ENCODE measurements at places on chromosomes 7 and 10.

DNA sequence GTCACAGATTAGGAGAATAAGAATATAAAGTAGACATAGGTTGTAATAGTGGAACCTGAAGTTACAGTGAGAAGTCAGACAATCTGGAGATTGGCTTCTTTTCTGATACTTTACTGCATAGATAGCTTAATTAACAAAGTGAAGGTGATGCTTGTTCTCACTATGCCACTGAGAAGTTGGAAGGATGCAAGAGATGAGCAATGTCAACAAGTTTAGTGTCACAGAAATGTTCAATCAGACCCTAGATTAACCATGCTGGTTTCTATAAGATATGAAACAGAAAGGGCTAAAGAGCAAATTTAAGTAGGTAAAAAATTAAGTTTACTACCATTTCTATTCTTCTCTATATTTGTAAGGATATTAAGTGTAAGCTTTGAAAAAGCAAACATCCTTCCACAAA is 838.6 kb upstream of the SORCS1 start:
- no peak for DNase-seq

DNA sequence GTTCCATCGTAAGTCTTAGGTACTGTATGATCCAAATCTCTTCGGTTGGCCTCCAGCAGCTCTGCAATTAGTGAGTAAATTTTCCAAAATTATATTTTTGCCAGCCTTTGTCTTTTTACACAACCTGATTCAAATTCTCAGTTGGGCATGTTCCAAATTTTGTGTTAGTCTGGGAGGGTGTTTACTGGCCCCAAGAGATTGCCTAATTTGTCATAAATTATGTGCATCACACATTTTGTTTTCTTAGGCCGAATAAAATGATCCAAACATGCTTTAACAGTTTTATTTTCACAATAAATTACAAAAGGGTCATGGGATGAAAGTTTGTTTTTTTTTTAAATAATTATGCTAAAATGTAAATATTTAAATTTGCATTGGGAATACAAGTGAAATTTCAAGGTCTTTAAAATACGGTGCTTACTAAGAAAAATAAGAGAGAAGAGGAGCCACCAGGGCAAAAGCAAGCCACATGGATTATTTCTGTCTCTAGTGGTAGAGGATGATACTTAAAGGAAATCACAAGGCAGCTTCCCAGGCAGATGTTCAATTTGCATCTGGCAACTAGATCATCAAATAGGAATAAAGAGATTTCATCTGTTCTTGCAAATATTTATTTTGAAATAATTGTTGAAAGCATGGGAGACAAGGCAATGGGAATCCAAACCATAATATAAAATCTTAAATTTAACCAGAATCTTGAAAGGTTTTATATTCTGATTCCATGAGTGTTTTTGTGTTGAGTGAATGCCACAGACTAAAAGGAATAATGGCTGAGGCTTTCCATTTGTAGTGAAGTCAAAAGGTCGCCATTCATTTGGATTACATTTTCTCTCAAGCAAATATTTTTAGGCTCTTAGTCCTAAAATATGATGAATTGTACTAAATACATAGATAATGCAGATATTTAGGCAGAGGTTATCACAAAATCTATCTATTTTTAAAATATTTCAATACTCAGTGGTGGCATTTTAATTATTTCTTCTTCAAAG is 111.1 kb downstream of the MDFIC start:
- no peak for DNase-seq

DNA sequence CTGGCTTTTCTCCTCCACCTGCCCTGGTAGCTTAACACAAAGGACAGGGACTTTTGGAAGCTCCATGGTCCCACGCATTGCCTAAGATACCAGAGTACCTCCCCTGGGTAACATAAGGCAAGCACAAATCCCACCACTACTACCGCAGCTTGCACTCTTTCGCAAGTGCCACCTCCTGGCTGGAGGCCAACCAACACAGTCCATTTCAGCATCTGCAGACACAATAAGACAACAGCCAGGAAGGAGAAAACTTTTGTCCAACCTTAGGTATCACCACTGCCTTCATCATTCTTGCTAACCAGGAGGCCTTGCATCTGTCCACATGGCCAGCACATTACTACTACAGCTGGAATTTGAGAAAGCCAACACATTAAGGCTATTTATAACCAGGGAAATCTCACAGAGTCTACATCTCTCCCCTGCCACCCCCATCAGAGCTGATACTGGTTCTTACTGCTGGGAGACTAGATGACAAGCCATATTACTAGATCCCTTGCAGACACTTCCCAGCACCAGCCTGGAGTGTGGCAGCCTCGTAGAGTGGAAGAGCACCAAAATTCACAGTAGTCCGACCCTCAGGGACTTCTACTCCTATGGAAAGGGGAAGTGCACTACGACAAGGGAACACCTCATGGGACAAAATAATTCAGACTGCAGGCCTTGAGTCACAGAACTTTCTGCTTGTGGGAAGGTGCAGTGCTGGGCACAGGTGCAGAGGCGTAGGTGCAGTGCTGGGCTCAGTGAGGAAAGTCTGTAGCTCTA is 39.8 kb upstream of the CDK13 start:
- DNase-seq = peak; percentile 54

DNA sequence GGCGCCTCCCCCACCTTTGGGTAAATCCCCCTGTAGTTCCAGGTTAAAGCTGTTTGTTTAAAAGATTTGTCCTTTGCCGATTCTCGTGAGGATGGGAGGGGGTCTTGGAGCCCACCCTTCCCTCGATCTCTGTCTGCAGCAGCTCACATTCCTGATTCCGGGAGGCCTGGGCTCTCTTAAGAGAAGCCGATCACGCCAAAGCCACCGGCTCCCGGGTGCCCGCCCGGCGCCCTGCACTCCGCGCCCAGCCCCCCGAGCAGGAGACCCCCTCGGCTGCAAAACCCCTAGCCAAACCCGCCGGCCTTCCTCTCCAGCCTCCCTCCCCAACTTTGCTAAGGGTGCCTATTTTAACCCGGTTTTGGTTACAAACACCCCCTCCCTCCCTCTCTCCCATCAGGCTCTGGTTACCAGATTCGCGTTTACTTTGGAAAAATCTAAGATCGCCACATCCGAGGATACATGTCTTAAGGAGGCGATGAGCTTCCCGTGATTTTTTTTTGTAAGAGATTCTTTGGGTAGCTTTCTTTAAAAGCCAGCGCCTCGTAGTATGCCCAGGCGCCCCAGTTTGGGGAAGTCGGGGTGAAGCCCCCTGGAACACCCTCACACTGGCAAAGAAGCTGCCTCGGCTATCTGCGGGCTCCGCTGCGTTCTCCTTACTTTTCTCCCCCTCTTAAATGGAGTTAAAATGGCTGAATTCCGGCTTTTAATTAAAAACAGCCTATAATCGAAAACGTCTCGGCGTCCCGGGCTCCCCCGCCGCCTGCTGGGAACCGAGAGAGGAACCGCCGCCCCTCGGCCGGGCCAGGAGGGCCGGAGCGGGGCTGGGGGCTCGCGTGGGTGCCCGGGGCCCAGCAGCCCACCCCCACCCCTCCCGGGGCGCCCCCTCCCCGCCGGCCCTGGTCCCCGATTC is 983 bp downstream of the TNRC18 start:
- peak; percentile 81 for DNase-seq

GRCh38 chr10:81876253-81877077 is 1.5 kb downstream of the NRG3 start:
- no peak for DNase-seq

DNA sequence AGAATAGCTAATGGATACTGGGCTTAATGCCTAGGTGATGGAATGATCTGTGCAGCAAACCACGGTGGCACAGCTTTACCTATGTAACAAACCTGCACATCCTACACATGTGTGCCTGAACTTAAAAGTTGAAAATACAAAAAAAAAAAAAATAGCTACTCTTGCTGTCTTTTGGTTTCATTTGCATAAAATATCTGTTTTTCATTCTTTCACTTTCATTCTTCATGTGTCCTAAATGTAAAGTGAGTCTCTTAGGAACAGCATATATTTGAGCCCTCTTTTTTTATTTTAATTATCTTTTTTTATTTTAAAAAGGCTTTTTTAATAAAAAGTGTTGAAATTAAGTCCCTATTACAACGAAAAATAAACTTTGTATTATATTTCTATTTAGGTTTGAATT is 836.1 kb upstream of the KCND2 start:
- DNase-seq = no peak

DNA sequence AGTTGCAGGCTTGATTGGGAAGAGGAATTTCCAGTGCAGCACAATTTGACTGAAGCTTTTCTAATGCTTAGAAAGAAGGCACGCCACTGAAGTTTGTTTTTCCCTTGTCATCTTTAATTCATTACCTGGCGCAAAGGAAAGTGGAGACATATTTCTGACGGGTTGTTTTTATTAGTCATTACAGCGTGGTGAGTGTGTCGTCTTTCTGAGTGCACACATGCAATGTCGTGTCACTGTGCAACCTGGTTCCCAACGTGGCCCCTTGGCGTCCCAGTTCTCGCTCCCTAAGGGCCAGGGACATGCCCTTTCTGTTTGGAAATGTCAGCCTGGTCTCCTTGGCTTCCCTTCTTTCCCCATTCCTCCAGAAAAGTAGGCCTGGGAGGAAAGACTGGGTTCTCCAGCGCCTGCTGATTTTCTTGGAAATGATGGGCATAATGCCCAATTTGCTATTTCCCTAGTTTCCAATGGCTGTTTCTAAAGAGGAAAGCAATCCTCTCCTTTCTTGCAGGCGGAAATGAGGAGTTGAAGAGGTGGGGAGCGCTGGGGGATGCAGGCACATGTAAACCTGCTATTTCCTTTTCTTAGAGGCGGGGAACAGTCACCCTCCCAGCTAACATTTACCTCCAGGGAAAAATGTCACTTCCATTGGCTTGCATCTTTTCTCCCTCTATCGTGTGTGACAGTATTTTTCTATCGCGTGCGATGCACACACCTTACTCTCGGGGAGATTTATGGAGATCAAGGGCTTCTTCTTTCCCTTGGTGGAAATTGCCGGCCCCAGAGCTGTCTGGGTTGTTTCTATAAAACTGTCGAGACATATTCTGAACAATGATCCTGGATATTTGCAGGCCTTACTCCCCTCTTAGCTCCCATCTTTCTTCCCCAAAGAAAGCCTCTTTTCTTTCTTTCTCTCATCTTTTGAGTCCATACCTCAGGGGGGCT is 249.8 kb downstream of the ARHGAP12 start:
- DNase-seq = peak; percentile 58

DNA sequence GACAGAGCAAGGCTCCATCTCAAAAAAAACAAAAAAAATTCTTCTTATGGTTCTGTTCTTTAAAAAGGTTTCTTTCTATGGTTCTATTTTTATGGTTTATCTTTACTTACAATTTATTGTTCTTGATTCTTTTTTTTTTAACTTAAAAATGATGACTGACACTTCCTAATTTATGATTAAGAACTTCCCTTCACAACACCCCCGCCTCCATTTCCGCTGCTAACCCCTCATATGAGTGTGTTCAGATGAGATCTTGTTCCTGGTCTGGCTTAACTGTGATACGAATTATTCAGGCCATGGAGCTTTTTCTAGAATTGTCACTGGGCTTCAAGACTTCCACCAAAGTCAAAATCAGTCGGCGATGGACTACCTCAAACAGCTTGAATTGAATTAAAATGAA is 33.9 kb downstream of the PTER start:
- DNase-seq = no peak

All from GM23248 (cell line).